ENCODE measurements at places on chromosomes 6 and 20.

GRCh38 chr6:11486486-11486885, 51.1 kb upstream of the TMEM170B start:
- no peak for DNase-seq

DNA sequence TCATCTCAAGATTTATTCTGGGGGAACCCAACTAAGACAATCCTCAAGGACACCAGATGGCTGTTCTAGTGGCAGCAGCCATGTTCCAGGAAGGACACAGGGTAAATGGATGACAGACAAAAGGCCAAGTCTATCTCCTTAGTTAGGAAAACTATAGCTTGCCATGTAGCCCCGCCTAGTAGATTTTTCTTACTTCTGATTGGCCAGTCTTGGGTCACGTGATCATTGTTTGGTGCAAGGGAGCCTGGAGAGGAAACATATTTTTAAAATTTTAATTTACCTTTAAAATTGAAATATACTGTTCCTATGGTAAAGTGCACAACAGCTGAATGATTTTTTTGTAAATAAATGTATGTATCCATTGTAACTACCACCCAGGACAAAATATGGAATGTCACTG, 4.4 kb upstream of the KCNS1 start:
- no peak for DNase-seq

GRCh38 chr6:161924516-161925116, 650.8 kb upstream of the AGPAT4 start:
- DNase-seq, result no peak

GRCh38 chr20:36310215-36310981, 4.3 kb downstream of the DLGAP4 start:
- no peak for DNase-seq
